HuH-7.5 (cell line): ENCODE measurements at places on chromosomes 1 and 21.

DNA sequence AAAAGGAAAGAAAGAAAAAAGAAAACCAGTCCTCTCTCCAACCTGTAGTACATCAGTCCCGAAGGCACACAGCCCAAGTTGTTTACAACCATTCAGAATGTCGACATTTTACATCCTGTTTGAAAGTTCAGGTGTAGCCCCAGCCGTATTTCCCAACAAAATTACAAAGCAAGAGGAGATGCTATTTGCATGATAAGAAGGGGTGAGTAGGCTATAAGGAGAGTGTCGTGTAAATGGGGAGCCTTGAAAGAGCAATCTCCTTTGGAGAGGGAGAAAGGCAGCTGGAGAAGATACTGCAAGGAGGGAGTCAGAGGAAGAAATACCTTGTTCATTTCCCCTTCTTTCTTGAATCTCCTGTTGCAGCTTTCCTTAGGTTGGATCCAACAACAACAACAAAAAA lies 35.5 kb upstream of the DENND1B start:
- no peak for DNase-seq

GRCh38 chr1:75632350-75632949 lies 21.5 kb upstream of the SLC44A5 start:
- no peak for DNase-seq

GRCh38 chr1:201299968-201300367 lies 16.7 kb downstream of the PKP1 start:
- DNase-seq = no peak

GRCh38 chr1:109765896-109766615 lies 2.3 kb upstream of the EPS8L3 start:
- no peak for DNase-seq

DNA sequence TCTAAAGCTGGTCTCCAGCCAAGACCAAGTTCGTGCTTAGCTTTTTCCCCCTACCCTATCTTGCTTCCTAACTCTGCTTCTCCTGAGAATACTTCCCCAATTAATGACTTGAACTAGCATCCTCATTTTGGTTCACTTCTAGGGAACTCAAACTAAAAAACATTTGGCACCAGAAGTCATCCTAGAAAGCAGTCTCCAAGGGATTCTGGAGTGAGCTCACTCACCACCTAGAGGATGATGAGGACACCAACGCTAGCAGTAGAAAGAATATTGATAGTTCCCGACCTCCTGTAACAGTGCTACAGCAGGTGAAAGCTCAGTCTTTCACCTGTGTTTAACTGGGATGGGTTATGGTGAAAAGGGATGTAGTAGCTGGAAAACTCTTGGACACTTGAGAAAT lies 4.7 kb upstream of the PSMB2 start:
- DNase-seq = no peak

GRCh38 chr1:52629325-52629643 lies 3.7 kb upstream of the SHISAL2A start:
- DNase-seq = no peak

DNA sequence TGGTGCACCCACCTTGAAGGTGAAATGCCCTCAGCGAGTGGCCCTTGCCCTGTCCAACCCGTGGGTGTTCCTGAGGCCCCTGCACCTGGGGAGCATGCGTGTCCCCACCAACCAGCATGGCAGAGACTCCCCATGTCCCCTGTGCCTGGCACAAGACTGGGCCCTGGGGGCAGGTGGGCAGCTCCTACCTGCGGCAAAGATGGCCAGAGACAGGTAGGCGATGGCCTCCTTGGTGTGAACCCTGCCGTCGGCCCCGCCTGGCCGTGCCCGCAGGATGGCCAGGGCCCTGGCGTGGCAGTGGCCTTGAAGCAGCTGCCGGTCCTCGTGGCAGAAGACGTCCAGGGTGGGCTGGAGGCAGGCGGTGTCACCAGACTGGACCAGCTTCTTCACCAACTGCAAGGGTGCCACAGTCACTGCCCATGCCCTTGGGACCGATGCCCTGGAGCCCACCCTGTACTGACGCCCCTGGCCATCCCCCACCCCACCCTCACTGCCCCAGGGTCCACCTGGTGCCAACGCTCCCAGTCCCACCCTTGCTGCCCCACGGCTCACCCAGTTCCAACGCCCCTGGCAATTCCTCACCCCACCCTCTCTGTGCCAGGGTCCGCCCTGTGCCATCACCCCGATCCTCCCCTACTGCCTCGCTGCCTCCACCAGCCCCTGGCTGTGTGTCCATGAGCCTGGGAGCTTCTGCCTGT lies 15.7 kb downstream of the TTC34 start:
- DNase-seq = no peak

DNA sequence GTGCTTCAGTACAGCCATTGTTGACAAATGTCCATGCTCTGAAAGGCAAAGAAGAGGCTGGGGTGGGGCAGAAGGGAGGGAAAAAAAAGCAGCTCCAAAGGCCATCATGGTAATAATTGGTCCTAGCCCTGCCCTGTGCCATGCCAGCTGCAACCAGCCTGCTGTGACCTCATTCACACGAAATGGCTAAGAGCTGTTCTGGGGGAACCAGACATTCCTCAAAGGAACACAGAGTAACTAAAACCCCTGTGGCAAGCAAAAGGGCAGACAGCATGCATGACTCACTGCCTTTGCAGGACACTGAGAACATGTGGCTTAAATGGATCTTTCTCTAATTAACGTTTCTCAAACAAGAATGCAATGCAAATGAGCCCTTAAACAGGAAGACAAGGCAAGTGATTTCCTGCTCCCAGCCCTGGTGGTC lies 42.3 kb downstream of the STYXL2 start:
- no peak for DNase-seq

- peak; percentile 69 for DNase-seq
Measured at GRCh38 chr21:45013260-45013841, 61.0 kb upstream of the ADARB1 start.

GRCh38 chr1:25903986-25904385 lies 2.2 kb downstream of the STMN1 start:
- no peak for DNase-seq

GRCh38 chr1:22636353-22636752 lies at the start of gene C1QA:
Gene C1QA, plus strand, starts transcription at chr1:22636628. Its CDS starts 989 bp downstream, at chr1:22637617.
- no peak for DNase-seq

DNA sequence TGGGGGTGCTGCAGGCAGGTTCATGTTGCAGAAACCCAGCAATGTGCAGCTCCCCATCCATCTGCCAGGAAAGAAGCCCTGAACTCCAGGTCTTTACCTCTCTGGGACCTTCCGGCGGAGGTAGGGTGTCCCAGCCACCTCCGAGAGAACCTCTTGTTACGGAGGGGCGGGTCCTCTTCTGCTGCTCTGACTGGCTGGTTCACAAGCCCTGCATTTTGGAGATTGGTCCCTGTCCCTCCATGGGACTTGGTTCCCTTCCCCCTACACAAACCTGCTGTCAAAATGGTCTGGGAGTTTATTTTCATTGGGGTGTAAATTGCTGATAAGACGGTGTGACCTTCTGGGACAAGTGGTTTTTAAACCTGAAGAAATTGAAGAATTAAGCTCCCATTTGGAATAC lies 8.0 kb upstream of the CELSR2 start:
- no peak for DNase-seq

DNA sequence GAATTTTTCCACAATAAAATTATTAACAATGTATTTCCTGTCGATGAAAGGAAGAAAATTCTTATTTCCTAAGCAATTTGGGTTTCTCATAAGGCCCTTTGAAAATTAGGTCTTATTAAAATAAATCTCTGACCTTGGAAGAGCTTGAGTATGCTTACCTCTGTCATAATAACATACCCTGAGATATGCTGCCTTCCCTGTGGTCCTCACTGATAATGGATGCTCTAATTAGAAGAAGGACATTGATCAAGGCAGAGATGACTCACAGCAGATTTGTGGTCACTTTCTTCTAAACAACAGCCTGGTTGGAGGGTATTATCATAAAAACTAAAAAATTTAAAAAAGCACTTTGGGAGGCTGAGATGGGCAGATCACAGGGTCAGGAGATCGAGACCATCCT lies 217.8 kb downstream of the GRIK1 start:
- DNase-seq = no peak

DNA sequence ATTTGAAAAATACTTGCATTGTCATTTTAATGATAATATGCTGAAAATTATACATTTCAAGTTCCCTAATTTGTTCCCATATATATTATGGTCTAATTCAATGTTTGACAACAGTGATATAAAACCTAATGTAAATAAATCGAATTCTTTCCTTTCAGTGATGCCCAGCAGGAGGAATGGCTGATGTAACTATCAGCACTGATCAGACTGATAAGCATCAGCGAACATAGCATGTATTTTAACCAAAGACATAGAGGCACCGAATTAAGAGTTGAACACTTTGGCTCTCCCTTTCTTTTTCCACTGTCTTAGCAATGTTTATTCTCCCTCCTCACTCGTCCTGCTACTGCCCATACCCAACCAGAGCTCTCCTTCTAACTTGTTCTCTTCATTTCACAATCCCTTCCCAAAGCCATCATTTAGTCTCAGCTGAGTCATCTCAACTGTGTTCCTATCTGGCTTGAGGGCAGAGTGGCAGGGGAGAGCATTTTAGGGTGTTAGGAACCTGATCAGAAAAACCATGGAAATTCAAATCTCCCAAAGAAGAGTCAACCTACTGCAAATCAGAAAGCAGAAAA lies 58.8 kb upstream of the C1orf115 start:
- no peak for DNase-seq

DNA sequence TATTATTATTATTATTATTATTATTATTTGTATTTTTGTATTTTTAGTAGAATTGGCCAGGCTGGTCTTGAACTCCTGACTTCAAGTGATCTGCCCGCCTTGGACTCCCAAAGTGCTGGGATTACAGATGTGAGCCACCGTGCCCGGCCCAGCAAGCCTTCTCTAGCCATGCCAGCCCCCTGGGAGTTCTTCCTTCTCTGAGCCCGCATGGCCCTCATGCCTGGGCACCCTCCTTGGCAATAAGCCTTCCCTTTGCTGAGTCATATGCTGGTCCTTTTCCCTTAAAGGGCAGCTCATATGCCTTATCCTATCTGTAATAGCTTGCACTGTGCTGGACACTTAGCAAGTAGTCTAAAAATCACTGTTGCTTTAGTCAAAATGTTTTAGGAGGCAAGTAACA lies 8.5 kb upstream of the NBL1 start:
- no peak for DNase-seq

DNA sequence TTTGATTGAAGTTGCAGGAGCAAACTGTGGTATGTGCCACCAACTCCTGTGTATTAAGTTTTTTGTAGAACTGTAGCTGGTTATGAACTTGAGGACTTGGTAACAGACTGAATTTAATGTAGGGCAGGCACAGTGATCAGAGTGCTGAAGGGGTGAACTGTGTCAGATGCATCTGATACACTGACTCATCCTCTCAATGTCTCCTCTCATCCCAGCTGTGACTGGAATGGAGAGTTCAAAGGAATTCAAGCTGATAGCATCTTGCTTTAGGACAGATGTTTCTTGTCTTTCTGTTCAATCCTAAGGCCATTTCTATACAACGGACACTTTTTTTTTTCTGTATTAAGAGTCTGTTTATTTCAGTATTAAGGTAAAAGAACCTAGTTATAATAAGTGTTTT lies 25.0 kb upstream of the GBP1 start:
- DNase-seq = no peak

DNA sequence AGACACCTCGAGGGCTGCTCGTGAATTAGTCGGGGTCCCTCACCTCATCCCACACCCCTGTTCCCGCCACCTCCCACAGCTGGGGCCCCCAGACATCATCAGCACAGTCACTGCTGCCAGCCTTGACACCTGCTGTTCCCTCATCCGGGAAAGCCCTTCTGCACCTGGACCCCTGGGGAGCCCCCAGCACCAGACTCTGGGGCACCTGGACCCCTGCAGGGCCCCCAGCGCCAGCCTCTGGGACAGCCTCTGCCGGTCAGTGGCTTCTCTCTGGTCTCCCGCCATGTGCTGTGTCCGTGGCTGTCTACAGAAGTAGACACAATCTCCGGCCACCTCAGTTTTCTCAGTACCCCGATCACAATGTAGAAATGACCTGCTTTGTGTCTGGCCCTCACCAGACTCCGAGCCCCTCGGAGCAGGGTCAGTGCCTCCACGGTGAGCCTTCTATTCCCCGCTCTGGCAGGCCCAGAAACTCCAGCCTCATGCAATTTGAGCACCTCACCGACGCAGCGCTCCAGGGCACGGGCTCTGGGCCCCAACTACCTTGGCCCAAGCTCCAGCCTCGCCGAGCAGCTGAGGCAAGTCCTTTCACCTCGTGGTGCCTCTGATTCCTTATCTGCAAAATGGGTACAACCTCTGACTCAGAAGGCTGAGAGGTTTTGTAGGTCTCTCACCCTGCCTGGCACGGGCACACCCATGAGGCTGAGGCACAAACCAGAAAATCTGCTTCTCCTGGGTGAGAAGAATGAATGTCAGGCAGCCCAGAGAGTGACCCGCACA lies 84.7 kb downstream of the RIPK4 start:
- DNase-seq = no peak

DNA sequence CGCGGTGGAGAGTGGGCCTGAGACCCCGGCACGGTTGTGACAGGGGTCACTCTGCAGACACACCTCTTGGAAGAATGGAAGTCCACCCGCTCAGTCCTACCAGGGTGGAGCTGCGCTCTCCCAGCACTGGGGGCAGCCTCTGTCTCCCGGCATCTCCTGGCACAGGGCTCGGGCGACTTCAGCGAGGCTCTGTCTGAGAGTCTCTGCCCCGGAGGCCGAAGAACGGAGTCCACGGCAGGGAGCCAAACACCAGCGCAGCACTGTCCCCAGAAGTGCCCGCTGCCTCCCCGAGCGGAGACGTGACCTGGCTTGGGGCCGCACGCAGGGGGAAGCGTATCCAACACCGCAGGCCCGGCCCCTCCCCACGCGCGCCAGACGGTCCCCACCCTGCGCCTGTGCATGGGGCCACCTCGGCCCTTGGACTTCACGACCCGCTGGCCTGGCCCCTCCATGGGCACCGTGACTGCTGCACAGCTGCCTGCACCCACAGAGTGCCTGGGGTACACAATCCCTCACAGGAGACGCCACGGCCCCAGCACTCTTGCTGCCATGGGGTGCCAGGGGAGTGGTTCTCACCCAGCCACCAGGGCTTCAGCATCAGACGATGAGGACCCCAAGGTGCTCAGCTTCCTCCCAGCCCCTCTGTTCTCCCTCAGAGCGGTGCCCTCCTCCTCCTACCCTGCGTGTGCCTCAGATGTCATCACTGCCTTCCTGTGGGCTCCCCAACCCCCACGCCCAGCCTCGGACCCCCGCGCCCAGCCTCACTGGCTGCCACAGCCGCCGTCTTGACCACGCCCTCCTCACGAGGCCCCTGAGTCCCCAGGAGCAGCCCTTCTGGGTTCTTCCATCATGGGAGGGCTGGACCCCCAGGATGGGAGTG lies 14.9 kb upstream of the RNF223 start:
- DNase-seq = no peak

DNA sequence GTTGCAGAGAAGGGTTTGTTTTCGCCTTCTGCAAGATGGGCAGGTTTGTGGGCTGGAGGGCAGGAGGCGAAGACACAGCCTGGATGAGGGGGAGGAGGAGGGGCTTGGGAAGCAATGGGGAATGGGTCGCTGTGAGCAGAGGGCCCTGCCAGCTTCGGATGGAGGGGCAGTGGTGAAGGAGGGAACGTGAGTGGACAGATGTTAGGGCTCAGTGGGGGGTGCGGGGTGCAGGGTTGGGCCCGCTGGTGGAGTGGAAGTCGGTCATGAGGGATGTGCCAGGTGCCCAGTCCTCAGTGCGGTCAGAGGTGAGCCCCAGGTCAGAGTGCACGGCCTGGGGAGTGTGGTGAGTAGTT lies 55.5 kb upstream of the ABCG1 start:
- no peak for DNase-seq
